CD8-positive, alpha-beta T cell (primary cell): ENCODE measurements at places on chromosomes 5 and 9.

- DNase-seq: no peak
Measured at GRCh38 chr9:98929071-98929470, 14.6 kb upstream of the COL15A1 start.

DNA sequence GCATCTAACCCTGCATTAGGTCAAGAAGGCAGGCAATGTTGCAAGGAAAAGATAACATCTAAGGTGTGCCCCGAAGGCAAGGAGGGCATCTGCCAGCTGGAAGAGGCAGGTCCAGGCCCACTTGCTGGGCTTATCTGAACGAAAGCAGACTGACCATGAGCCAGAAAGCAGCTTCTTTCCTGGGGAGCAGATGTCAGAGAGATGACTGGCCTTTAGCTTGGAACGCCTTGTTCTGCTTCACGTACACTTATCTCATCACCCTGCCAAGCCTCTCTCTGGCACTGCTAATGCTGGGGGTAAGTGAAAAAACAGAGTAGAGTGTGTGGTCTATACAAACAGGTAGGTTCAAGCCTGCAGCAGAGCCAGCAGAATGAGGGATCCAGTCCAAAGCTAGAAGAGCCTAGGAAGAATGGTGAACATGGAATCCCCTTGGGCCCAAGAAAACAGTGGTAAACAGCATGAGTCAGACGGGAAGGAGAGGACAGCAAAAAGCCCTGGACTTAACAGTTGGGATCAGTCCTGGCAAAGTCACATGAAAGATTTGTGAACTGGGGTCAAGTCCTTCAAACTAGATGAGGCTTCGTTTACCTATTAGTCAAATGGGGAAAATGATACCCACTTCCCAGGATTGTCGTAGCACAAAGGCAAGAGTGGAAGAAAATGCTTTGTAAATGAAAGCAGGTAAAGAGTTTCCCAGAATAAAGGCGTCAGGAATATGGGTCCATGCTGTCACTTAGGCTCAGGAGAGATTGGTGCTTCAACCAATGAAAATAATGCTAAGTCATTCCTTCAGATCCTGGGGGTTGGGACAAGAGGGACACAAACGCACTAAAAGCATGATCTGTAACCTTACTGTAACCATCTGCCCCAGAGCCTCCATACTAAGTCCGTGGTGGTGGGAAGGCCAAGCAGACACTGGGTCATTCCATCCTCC lies 200.9 kb downstream of the SLIT3 start:
- DNase-seq: no peak

DNA sequence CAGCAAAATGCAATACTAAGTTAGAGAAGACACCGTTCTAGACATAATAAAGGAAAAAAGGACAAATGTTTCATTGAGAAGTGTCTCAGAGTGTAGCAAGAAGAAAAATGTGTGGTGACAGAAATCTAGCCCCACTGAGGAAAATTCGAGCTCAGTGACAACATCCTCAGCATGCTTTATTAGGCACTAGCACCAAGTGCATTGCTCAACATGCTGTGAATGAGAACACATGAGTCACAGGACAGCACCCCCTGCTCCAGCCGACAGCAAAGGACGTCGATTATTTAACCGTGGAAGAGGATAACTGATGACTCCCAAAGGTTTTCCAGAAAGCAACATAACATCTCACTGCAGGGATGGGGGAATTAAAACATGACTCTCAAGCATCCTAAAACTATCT lies 182.7 kb downstream of the GNAQ start:
- DNase-seq: no peak

GRCh38 chr9:76886318-76886717 lies 19.6 kb downstream of the PRUNE2 start:
- DNase-seq: no peak

GRCh38 chr5:178287791-178288105 lies 55.1 kb upstream of the PHYKPL start:
- DNase-seq: no peak

DNA sequence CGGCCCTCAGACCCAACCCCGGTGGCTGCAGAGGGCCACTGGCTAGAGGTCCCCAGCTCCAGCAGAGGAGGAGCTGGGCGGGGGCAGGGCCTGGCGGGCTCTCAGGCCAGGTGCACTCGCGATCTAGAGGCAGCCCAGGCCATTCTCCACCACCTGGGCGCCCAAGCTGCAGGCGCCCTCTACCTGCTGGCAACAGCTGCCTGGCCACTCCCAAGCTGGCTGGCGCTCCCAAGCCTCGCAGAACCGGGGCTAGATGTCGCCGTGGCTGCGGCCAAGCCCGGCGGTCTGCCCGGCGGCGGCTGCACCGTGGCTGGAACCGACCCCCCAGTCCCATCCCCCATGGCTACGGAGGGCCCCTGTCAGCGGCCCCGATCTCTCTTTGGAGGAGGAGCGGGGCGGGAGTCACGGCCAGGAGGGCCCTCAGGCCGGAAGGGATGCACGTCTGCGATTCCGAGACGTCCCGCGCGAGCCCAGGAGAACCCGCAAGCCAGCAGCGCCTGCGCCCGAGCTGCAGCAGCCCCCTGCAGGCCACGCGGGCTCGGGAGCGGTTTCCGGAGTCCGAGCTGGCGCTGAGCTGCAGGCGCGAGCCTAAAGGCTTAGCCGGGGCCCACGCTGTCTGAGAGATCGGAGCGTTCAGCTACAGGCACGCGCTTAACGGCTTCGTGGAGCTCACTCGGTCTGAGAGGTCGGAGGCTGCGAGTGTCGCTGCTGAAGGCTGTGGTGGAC lies 44.3 kb upstream of the BICD2 start:
- DNase-seq: peak; percentile 51
